CD4-positive, alpha-beta T cell treated with Interferon gamma for 1 hour (primary cell): ENCODE measurements at places on chromosomes 2 and 18.

GRCh38 chr18:79411614-79412526 is 16.1 kb downstream of the NFATC1 start:
- no peak for DNase-seq

DNA sequence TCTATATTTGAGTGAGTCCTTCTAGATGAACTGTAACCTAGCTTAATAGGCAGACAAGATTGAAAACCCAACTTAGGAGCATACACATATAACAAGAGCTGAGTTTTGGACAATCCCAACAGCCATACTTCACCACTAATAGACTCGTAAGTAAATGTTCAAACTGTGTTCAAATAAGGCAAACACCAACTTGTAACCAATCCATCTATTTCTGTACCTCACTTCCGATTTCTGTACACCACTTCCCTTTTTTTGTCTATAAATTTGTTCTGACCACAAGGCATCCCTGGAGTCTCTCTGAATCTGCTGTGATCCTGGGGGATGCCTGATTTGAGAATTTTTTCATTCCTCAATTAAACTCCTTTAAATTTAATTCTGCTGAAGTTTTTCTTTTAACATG is 1149.1 kb upstream of the NRXN1 start:
- DNase-seq = no peak

GRCh38 chr18:75455249-75456198 is 28.0 kb upstream of the SMIM21 start:
- no peak for DNase-seq

GRCh38 chr2:6909431-6910385 is 7.5 kb upstream of the RNF144A start:
- DNase-seq = no peak

GRCh38 chr18:67010919-67011318 is 407.0 kb upstream of the CDH19 start:
- DNase-seq = no peak

GRCh38 chr2:108139521-108139920 is 100.2 kb upstream of the SULT1C3 start:
- DNase-seq = no peak

DNA sequence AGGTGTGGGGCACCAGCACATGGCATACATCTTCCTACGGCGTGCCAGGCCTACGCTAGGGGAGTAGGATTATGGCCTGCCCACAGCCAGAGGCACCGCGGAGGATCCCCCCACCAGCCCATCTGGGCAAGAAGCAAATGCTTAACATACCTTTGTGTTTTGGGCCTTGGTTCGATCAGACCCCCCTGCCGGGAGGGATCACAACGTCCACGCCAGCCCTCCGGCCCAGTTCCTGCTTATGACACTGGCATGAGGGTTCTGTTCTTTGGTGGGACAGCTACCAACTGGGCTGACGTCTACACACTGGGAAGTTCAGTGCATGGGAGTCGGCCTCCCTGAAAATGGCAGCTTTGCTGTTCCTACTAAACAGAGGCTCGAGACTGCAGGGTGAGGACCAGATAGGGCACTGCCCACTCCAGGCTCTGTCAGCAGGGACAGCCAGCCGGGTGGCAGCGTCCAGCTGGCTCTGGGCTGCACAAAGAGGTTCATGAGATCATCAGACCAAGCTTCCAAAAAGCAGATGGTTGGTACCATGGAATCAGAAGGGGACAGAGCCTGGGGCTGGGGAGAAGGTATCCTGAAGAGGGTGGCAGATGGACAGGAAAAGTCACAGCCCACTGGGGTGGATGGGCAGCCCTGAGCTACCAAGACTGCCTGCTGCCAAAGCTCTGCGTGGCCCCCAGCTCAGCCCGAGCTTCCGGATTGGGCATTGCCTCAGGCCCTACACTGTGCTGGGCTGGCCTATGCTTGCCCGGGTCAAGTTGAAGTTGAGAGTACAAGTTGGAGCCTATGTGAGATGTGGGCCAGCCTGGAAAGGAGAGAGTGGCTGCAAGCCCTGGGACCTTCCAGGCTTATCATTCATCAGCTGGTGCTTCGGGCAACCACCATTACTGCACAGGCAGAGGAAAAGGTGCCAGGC is 61.7 kb upstream of the TEX51 start:
- DNase-seq = no peak

GRCh38 chr2:143524559-143525401 is 395.6 kb downstream of the ARHGAP15 start:
- DNase-seq = no peak

- no peak for DNase-seq
Observed at GRCh38 chr2:100889286-100889685, 69.3 kb downstream of the NPAS2 start.

DNA sequence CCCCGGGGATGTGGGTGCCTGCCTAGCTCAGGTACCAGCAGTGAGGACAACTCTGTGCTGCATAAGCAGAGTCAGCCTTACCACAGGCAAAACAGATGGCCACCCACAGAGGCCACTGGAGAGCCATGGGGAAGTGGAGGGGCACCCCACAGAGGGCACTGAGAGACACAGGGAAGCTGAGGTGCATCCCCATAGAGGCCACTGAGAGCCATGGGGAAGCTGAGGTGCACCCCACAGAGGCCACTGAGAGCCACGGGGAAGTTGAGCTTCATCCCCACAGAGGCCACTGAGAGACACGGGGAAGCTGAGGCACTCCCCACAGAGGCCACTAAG is 134.1 kb upstream of the EPAS1 start:
- peak; percentile 12 for DNase-seq
